ENCODE measurements at places on chromosomes 13 and 19.

GRCh38 chr19:49790866-49791265, 22.2 kb downstream of the FUZ start:
- no peak for DNase-seq

GRCh38 chr19:46898731-46899130, 37.9 kb downstream of the ARHGAP35 start:
- DNase-seq, result no peak

DNA sequence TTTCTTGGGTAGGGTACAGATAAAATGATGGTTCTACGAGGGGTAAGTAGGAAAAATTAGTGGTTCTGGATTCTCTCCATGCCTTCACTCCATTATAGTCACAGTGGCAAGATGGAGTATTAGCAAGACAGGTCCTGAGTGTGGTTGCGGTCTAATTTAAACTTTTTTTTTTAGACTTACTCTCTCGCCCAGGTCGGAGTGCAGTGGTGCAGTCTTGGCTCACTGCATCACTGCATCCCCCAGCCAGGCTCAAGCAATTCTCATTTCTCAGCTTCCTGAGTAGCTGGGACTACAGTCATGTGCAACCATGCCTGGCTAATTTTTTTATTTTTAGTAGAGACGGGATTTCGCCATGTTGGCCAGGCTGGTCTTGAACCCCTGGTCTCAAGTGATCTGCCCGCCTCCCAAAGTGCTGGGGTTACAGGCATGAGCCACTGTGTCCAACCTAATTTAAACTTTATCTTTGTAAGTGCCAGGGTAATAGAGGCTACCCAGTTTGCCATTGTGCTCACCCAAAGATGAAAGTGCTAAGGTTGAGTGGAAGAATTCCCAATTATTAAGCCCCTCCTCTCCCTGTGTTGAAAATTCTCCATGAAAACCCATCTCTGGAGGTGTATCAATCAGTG, 135.6 kb downstream of the TM9SF2 start:
- DNase-seq, result no peak

DNA sequence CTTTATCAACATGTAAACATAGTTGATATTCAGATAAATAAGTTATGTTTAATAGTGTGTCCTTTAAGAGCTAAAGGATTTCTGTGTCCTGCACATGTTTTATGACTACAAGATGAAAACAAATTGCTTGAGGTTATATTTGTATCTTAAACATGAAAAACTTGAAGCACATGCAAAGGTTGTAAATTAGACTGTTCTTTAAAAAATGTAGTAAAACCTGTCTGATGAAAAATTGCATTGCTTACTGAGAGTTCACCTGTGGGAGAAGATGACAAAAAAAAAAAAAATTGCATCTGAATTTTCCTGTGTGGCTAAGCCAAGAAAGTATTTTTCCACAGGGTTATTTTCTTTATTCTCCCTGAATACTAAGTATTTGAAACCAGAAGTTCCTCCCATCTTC, 25.7 kb upstream of the LMO7 start:
- DNase-seq, result no peak

DNA sequence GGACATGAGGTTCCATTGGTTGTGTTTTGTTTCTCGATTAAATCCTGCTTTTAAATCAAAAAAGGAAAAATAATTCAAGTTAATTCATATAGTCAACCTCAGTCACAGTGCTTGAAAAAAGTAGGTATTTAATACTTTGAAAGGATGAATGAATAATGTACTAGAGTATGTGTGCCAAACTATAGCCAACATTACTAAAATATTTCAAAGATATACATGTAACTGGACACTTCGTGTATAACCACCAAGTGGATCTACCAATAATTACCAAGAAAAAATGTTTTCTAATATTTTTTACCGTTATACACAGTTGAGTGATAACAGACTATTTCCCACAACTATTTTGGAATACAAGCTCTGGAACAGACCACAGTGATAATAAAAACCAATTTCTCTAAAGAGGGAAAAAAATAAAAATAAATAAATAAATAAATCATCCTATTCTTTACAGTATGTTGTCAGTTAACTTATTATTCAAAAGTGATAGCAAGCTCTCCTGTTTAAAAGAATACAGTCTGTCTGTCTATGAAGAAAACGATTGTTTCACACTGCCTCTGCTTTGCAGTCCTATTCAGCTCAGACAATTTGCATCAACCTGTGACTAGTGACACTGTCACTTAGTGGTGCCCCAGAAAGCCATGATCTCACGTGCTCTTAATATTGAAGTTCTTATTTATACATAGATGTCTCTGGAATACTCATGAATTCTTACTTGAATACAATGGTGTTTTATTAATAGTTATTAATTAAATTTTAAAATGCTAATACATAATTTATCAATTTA, 58.2 kb downstream of the UBL3 start:
- no peak for DNase-seq

- no peak for DNase-seq
Measured at GRCh38 chr13:109307027-109307426, 479.4 kb downstream of the IRS2 start.

DNA sequence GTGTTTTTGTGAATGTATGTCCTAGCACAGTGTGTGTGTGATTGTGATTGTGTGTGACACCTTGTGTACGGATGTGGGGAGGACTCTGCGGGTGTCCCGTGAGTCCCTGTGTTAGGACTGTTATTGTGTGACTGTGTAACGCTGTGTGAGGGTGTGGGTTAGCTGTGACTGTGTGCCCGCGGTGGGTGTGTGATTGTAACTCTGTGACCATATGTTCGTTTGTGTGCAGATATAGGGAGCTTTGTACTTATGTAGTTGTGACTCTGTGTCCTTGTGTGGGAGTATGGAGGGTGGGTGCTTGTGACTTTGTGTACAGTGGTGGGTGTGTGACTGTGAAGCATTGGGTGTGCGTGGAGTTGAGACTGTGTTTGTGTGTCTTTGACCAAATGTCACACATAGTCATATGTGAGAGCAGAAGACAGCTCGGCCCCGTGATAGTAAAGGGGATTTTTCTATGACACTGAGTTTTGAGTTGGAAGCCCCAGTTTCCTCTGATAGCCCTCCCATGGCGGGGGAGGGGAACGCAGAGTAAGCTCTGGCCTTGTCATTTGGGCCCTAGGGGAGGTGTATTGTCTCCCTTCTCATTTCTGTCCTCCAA, 949 bp upstream of the ZNF260 start:
- DNase-seq, result peak; percentile 35

- no peak for DNase-seq
Measured at GRCh38 chr19:9848762-9849161, 13.6 kb downstream of the PIN1 start.

DNA sequence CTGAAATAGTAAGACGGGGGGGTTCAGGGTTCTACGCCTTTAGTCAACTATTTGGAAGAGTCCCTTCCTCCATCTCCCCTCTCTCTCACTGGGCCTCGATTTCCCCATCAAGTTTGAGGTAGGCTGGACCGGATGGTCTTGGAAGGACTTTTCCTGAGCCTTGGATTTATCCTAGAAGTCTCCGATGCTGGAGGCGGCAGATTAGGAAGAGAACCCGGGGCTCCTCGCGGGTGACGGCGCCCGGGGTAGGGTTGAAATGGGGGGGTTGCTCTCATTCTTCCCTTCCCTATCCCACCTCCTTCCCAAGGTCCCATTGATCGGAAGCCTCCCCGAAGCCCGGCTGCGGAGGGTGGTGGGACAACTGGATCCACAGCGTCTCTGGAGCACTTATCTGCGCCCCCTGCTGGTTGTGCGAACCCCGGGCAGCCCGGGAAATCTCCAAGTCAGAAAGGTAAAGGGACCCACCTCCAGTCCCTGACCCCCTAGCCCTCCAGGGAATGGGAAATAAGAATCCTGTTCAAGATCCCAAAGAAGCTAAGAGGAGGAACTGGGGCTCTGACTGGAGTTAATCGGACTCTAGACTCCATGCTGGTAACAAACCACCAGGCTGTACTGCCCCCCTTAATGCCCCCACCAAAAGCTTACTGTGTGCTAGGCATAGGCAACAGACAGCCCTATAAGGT, 781 bp downstream of the QPCTL start:
- DNase-seq, result peak; percentile 68

DNA sequence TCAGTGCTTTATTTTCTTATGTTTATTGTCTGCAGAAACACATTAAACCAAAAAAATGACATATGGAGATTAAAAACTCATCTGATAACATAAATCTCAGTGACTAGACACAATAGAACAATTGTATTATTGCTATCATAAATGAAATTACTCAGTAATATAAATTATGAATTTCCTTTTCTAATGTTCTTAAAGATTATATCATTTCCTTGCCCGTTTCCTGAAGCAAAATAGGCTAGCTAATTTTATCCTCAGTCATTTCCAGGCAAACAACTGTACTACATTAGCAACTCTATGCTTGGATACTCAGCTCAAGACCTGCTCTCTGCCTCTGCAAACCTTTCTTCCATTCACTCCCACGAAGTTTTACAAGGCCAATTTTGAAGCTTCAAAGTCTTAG, 61.2 kb downstream of the RFC3 start:
- no peak for DNase-seq

GRCh38 chr13:73870970-73871935, 263.0 kb downstream of the KLF12 start:
- peak; percentile 8 for DNase-seq

Data from NB4 (cell line).